ENCODE measurements at places on chromosomes 11 and 22.
A peak's percentile ranks its signal among the peaks of the same experiment; 100 is the strongest.

DNA sequence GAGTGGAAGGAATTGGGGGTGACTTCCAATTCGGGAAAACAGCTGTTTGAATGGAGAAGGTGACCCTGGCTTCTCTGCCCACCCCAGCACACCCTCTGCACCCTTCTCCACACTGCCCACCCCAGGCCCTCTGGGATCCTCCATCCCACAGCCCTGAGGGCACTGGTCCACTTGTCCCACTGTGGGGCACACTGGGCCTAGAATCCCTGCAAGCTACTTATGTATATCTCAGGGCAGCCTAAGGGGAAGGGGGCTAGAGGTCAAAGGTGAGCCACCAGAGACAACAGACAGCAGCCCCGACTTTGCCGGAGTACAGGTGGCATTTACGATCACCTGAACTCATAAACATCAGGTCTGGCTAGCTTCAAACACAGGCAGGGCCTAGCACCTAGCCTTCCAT lies 673 bp upstream of the SCUBE2 start:
- H3K36me3 ChIP-seq: no peaks in the 10 kb centered on the region
- DNase-seq: no peak

DNA sequence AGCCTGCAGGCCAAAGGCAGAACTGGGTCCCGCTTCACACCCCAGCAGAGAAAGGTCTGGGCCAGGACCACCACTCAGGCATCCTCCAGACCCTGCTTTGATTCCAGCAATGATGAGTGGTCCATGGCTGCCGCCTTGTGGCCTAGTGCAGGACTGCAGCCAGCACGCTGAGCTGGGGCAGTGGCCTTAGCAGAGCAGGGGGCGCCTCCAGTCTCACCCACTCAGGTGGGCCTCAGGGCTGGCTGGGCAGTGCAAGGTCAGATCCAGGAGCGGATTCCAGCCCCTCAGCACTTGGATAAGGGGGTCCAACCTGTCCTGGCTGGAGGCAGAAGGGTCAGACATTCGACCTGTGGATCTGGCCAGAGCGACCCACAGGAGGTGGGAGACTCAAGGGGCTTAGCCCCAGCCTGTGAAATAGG lies 9.6 kb upstream of the PDE2A start:
- peak; percentile 65 for DNase-seq
- peaks cover 5% of the 10 kb centered on the region for H3K36me3 ChIP-seq
- no peak overlapping the region for H3K4me3 ChIP-seq
- no peak overlapping the region for H3K27ac ChIP-seq
- no peaks in the 10 kb centered on the region for H3K4me1 ChIP-seq
- no peaks in the 10 kb centered on the region for H3K27me3 ChIP-seq

DNA sequence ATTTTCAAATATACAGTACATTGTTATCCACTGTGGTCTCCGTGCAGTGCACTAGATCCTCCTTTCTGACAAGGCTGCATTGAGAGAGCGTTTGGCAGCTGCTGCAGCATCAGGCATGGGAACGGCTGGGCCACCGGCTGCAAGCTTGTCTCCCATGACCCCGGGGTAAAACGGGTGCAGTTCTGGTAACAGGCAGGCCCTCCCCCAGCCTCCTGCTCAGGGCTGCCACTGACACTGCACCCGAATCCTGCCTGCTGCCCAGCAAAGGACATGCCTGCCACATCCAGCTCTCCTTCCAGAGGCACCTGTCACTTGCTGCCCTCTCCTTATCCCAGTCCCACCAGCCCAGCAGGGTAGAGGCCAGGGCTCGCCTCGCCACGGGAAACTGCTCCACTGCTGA lies 124.5 kb upstream of the TMEM45B start:
- no peaks in the 10 kb centered on the region for H3K27me3 ChIP-seq
- no peak for DNase-seq
- no peak overlapping the region for H3K27ac ChIP-seq
- H3K4me1 ChIP-seq: no peaks in the 10 kb centered on the region
- H3K36me3 ChIP-seq: no peaks in the 10 kb centered on the region

DNA sequence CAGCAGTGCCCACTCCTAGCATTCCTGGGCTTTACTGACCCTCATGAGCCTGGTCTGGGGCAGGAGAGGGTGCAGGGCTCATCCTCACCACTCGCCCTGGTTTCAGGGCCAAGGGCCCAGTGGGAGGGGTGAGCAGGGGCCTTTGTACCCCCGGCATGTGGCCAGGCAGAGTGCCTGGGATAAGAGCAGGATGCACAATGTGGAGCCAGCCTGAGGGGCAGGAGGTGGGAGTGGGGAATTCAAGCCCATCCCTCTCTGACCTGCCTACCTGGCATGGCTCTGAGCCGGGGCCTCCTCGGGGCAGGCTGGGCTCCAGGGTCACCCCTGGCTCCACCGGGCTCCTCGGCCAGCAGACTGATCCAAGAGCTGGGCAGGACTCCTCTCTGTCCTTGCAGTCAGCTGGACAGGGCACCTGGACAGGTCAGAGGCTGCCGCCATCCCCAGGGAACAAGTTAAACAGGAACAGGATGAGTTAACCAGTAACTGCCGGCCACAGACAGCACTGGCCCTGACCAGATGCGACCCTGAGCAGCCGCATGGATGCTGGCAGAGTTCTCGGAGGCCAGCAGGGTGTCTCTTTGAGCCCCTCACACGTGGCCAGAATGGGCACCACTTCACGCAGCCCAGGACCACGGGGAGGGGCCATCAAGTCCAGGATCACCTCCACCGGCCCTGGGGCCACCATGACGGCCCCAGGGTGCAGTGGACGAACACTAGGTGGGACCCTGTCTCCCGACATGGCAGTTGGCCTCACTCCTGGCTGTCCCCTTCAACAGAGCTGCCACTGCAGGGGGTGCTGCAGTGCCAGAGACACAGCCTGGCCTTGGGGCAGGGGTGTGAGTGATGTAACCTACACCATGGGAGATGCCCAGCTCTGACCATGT lies 5.0 kb downstream of the SIGIRR start:
- no peaks in the 10 kb centered on the region for H3K27me3 ChIP-seq
- no peak overlapping the region for H3K4me3 ChIP-seq
- peak; percentile 29 for DNase-seq
- no peak overlapping the region for H3K27ac ChIP-seq
- no peaks in the 10 kb centered on the region for H3K4me1 ChIP-seq
- H3K36me3 ChIP-seq: no peaks in the 10 kb centered on the region

DNA sequence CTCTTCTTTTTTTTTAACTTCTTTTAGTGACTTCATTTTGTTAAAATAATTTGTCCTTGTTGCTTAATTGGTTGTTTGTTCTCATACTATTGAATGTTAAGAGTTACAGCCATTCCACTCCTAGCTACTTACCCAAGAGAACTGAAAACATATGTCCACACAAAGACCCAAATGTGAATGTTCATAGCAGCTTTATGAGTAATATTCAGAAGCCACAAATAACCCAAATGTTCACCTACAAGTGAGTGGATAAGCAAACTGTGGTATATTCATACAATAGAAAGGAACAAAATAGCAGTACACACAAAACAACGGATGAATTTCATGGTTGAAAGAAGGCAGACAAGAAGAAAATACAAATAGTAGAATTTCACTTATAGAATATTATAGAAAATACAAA lies 1.4 kb upstream of the OR4D11 start:
- H3K36me3 ChIP-seq: no peaks in the 10 kb centered on the region
- H3K4me3 ChIP-seq: no peak overlapping the region
- H3K27me3 ChIP-seq: no peaks in the 10 kb centered on the region
- H3K4me1 ChIP-seq: no peaks in the 10 kb centered on the region
- no peak for DNase-seq
- no peak overlapping the region for H3K27ac ChIP-seq

DNA sequence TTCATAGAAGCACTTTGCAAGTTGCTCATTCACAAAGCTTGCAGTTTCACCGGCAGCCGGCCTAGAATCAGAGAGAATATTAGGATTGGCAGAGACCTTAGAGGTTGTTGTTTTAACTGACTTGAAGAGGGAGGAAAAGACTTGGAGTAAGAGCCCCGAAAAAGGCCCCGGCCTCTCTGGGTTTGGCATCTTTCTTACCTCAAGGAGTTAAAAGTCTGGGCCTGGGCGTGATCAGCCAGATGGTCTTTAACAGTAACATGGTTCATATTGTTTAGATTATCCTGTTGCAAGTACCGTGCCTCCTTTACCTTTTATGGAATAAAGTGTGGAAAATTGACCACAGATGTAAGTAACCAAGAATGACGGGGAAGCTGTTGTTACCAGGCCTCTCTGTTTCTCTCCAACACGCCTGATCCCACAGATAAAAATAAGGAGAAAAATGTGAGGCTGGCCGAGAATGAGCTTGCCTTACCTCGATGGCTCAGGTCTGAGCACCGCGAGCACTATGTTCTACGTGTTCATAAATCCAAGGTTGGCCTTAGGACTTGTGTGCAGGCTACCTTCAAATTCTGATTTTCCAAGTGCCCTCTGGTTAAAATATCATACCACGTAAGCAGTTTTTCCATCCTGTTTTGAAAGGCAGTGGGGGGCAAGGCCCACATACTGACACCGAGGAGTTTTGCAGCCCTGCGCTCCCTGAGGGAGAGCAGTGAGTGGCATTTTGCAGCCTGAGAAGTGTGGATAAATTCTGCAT lies 56.4 kb downstream of the PARVA start:
- H3K4me1 ChIP-seq: peaks cover 30% of the 10 kb centered on the region
- H3K27ac ChIP-seq: no peak overlapping the region
- no peak overlapping the region for H3K4me3 ChIP-seq
- H3K36me3 ChIP-seq: no peaks in the 10 kb centered on the region
- no peak for DNase-seq

- no peaks in the 10 kb centered on the region for H3K27me3 ChIP-seq
- peaks cover 5% of the 10 kb centered on the region for H3K4me1 ChIP-seq
- DNase-seq: no peak
- no peak overlapping the region for H3K4me3 ChIP-seq
Observed at GRCh38 chr11:10087186-10087922, 206.7 kb downstream of the SBF2 start.
